Adipocyte (in vitro differentiated cells): ENCODE measurements at places on chromosomes 7 and 10.

- no peak for DNase-seq
These were observed 8.6 kb upstream of the ZNF33B start for GRCh38 chr10:42646687-42647640.

GRCh38 chr10:44716470-44717015 is 194.6 kb upstream of the TMEM72 start:
- DNase-seq: no peak

DNA sequence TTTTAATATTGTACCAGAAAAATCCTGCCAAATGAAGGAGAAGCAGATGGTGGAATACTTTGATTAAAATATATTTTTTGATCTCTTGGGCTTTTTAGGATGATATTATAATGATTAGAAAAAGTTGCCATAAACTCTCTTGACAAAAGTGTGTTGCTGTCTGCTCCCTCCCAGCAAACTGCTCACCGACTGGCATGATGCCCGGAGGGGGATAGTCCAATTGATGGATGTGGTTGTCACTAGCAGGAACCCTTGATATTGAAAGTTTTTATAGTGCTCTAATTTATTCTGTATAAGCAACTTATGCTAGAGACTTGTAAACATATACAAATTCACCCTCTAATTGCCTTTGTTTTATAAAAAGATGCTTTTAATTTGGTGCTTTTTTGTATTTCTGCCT is 114.0 kb downstream of the DNAH11 start:
- no peak for DNase-seq

DNA sequence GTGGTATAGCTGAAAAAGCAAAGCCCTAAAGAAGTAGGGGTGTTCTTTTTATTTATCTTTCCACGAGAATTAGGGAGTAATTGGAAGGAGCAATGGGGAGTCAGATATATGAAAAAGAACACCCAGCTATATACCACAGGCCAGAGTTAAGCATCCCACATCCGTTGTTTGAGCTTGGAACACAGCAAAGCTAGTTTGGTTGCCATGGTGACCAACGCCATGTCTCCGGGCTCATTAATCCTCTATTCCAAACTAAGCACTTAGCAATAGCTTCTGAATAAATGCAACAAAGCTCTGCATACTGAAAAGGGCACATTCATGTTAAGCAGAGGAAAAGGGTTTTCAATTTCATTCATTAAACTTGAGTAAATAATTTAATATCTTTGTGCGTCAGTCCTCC is 23.5 kb downstream of the ASB4 start:
- no peak for DNase-seq

DNA sequence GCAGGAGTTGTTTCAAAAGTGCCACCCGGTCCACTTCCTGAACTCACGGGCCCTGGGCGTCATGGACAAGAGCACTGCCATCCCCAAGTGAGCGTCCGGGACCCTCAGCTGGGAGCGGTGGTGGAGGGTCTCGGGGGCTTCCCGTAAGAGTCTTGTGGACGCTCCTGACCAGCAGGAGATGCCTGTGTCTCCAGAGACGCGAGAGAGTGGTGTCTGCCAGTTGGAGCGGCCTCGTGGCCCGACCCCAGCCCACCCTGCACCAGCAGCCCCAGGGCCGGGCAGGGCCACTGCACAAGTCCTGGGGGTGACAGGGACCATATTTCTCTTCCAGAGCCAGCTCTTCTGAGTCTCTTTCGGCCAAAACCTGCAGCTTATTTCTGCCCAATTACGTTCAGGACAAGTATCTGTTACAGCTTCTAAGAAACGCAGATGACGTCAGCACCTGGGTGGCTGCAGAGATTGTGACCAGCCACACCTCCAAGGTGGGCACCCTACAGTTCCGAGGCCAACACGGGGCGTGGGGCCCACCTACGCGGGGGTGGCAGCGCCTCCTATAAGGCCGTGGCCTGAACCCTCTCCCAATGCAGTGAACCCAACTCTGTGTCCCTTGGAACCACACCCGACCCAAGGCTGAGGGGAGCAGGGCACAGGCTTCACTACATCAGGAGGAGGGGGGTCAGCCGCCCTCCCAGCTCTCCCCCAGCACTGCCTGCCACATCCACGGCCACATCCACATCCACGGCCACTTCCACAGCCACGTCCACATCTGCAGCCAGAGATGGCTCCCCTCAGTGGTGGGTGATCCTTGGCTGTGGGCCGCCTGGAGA is 16.2 kb upstream of the UTF1 start:
- no peak for DNase-seq

DNA sequence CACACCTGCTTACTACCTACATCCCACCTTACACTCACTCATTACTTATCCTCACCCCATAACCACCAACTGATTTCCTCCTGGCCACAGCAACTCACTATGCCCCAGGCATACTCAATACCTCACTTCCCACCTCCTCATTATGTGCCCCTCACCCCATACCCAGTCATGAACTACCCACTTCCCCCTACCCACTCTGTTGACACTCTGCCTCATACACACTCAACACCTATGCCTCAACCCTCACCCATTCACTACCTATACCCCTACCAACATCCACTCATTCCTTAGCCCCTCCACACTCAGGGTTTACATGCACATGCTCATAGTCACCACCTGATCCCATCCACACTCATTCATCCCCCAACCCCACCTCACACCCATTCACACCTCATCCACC is 39.6 kb downstream of the SEC61G start:
- DNase-seq: no peak

DNA sequence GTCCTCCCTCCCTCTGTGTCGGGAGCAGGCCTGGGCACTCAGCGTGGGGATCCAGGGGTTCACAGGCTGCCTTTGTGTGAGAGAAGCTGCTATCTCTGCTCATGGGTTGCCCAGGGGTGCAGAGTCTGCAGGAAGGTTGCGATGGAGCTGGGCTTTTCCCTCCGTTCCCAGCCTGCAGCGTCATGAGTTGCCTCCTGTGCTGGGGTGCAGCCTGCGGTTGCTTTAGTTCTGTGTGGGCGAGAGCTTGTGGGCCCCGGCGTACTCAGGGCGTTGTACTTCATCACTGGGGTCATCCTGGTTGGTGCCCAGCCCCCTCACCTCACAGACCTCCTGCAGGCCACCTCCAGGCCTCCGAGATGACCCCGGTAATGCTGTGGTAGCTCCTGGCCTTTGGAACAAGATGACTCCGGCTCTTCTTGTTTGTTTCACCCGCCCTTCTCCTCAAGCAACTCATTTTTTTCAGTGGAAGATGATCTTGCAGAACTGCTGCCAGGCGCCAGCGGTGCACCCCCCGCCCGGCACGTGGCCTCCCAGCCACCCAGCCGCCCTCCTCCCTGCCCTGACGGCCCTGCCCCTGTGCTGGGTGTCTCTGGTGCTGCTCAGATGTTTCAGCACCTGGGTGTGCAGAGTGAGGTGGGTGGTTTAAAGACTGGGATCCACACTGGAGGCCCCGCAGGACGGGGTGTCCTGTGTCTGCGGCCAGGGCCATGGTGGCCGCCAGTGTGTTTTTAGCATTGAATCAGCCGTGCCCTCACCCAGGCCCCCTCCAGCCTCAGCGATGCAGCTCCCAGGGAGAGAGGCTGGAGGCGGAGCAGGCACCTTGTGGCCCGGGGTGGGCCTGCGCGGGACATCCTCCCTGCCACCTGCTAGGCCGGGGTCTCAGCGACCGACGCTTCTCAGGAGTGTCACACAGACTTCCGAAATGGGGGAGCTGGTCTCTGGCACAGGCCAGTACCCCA is 7.2 kb downstream of the AP5Z1 start:
- no peak for DNase-seq

GRCh38 chr10:129945941-129946760 is 17.9 kb downstream of the EBF3 start:
- no peak for DNase-seq

- DNase-seq: peak; percentile 95
These were observed 13.5 kb downstream of the CRYGN start for GRCh38 chr7:151426441-151426903.

- DNase-seq: no peak
These were observed 179.0 kb upstream of the PLPP4 start for GRCh38 chr10:120278069-120278468.

DNA sequence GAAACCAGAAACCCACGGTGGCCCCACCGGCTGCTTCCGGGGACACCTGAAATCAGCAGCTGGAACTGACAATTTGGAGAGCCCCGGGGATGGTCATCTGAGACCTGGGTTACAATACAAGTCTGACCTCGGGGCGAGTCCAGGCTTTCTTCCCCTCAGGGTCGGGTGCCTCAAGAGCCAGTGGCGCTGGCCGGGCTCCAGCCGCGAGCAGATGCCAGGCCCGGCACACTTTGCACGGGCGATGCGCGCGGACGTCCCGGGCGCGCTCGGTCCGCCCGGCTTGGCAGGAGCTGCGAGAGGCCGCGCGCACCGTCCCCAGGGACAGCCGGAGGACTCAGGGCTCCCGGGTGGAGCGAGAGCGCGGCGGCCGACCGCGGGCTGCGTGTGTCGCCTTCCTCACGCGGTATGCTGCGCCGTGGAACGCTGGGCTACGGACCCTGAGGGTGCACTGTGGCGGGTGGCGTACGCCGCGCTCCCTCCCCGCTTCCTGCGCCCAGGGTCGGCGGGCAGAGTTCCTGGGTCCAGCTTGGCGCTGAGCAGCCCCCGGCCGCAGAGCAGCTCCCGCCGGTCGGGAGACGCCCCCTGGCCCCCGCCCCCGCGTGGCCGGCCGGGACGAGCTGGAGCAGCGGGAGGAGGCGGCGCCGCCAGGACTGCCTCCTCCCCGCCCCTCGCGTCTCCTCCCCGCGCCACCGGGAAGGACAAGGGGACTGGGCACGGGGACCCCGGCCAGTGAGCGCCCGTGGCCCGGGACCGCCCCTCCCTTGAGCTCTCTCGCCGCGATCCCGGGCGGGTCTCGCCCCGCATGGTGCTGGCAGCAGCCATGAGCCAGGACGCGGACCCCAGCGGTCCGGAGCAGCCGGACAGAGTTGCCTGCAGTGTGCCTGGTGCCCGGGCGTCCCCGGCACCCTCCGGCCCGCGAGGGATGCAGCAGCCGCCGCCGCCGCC is at the start of gene RBM20:
TSS of gene RBM20 (plus strand) at position 684 of the 945 bp plus-strand sequence. CDS start at position 803, 119 bp downstream.
- DNase-seq: peak; percentile 49

- no peak for DNase-seq
These were observed 21.4 kb upstream of the PAX2 start for GRCh38 chr10:100723770-100724530.

GRCh38 chr10:7185367-7185690 is 225.5 kb downstream of the SFMBT2 start:
- no peak for DNase-seq

- no peak for DNase-seq
These were observed 1.3 kb downstream of the SNX10 start for GRCh38 chr7:26292768-26293560.

- no peak for DNase-seq
These were observed 66.9 kb downstream of the BAMBI start for GRCh38 chr10:28744069-28744768.

DNA sequence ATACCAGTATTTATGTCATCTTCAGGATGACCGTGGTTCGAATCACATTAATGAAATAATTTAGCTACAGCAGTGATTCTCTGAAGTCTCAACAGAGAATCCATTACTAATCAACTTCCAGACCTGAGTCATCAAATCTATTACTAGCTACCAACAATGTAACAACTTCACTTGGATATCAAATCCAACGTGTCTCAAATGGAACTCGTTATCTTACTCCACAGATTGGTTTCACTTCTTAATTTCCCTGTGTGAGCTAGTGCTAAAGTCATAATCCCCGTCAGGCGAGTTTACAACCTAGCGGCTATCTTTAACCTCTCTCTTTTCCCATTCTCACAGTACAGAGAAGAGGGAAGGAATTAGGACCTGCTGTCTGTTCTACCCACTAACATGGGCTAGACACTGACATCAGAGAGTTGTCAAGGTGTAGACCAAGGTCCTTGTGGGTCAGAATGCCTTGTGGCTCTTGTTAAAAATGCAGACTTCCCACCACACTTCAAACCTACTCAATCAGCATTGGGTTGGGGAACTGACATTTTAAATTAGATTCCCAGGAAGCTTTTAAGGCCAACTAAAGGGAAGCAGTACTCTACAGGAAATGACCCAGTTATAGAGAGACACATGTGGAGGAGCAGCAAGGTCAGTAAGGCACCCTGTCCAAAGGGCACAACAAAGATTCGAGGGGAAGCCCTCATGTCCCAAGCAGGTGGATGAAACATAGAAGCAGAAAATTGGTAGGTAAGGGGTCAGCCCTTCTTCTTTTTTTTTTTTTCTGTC is 57.3 kb upstream of the GSAP start:
- no peak for DNase-seq

DNA sequence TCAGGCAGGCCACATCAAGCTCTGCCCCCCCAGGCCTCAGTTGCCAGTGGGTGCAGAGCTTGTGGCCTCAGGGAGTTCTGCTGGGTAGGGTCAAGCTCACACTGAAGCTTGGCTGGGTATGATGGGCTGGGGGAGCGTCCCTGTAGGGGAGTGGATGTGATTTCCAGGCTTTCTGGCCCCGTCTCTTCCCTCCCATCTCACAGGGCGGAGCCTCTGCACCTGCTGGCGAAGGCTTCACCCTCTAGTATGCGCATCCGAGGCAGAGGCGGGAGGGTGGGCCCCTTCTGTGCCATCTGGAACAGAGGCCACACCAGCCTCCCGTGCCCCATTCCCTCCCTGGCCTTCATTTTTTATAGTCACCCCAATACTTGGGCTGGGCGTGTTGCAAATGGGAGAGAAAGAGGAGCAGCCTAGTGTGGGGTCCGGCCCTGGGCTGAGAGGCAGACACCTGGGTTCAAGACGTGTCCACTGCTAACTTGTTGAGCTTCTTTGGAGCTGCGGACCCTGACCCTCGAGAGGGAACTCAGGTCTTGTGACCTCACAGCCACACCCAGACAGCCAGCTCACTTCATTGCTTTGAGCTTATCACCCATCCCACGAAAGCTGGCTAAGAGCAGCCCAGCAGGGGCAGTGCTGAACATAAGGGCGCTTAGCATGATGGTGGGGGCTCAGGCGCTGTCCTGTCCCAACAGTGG is 2.3 kb downstream of the AQP1 start:
- DNase-seq: no peak

GRCh38 chr7:142883145-142883544 is 2.4 kb downstream of the TRPV6 start:
- no peak for DNase-seq

DNA sequence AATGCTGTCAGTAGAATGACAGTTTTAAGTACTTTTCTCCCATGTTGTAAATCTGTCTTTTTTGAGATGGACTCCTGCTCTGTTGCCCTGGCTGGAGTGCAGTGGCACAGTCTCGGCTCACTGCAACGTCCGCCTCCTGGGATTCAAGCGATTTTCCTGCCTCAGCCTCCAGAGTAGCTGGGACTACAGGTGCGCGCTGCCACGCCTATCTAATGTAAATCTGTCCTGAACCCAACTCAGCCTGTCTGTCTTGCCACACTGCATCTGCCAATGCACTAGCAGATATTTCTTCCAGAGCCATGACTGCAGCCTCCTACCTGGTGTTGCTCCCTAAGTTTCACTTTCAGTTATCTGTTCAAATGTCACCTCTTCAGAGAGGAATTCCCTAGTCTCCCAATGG is 264.1 kb downstream of the PHF14 start:
- no peak for DNase-seq

- DNase-seq: no peak
These were observed 259.3 kb upstream of the TMEM72 start for GRCh38 chr10:44651834-44652233.

GRCh38 chr7:139948587-139949335 is 114.0 kb downstream of the PARP12 start:
- no peak for DNase-seq
